ENCODE measurements at places on chromosomes 6 and 20.

GRCh38 chr20:40982415-40983145, 46.0 kb upstream of the TOP1 start:
- DNase-seq: no peak

- DNase-seq: no peak
Observed at GRCh38 chr6:160775792-160776580, 73.9 kb downstream of the PLG start.

- no peak for DNase-seq
Observed at GRCh38 chr6:141313986-141314385, 818.7 kb upstream of the GJE1 start.

DNA sequence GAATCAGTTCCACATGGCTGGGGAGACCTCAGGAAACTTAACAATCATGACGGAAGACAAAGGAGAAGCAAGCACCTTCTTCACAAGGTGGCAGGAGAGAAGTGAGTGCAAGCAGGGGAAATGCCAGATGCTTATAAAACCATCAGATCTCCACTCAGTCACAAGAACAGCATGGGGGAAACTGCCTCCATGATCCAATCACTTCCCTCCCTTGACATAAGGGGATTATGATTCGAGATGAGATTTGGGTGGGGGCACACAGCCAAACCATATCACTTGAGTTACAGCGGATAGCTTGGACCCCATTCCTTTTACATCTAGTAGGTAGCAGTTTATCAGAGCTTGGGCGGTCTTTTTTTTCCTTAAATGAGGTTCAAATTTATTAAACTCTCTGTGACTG, 19.1 kb downstream of the AFDN start:
- DNase-seq: no peak

GRCh38 chr6:137754866-137755265, 112.2 kb upstream of the TNFAIP3 start:
- DNase-seq: no peak

DNA sequence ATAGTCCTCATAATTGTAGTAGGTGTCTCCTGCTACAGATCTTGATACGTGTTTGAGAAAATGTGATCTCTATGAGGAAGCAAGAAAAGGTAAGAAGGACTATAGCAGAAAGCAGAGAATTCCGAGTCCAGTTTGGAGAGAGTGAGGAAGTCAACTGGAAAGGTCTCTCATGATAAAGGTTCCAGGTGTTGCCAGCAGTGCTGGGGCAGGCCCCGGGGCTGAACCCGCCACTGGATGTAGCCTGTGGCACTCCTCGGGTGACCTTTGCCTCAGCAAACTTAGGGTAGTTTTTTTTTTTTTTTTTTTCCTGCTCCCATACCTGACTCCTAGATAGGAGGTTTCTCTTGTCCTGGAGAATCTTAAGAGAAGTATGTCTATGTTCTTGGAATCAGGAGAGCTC, 62.8 kb downstream of the FAM120B start:
- DNase-seq: no peak

DNA sequence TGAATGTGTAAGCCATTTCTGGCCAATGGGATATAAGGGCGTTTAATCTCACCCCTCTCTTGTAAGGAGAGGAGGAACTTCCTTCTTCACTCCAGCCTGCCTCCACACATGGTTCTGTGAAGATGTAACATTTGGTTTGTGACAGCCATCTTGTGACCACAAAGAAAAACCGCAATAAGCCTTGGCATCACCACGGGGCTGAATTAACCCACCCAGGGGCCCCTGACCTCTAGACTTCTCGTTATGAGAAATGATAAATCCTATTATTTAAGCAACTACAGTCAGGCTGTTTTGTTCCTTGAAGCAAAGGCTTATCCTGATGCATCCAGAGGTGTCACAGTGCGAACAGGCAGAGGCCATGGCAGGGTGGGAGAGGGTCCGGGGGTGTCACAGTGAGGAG, 139.7 kb downstream of the CDC5L start:
- DNase-seq: no peak

DNA sequence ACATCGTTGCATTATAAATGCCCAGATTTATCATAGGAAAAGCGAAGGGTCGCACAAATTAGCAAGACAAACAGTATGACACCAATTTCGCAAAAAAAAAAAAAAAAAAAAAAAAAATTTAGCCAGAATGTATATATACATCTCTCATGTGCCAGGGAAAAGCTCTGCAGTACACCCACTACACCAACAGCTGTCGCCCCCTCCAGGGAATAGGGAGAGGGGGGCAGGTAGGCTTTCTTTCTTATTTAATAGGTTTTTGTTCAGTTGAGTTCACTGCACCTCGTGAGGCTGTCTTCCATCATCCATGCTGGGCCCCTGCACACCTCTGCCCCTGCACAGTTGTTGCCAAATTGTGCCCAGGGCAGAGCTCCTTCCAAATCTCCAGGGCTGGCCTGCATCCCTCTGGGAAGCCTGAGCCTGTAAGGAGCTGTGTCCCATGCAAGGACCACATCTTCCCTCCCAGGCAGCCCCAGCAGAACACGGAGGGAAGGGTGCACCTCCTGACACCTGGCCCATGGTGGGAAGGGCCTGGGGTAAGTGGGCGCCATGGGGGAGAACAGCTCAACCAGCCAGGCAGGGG, 85.4 kb downstream of the NINL start:
- no peak for DNase-seq

GRCh38 chr6:91304521-91304920, 717.6 kb upstream of the MAP3K7 start:
- DNase-seq: no peak

DNA sequence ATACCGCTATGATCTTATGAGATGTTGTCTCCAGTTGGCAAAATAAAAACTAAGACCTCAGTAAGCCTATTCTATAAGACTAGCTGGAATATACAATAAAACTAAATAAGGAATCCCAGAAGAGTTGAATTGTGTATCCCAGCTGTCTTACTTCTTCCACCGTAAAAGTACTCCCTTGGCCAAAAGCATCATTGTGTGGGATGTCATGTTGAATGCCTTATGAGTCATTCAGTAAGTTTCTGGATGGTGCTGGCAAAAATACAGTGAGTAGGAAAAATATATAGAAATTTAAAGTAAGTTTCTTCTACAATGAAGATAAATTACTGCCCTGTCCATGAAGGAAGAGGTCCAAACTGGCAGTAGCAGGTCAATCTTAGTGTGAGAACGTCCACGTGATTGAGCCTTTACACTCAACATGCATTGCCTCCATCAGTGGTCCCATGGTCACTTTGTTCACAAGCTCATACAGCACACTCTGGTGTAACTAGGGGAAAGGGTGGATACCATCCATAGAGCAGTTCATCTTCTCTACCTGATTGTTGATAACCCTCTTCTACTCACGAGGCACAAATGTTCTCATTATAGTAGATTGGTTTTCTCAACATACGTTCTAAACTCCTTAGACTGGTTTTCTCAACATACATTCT, 13.7 kb upstream of the ZNF318 start:
- peak; percentile 24 for DNase-seq

DNA sequence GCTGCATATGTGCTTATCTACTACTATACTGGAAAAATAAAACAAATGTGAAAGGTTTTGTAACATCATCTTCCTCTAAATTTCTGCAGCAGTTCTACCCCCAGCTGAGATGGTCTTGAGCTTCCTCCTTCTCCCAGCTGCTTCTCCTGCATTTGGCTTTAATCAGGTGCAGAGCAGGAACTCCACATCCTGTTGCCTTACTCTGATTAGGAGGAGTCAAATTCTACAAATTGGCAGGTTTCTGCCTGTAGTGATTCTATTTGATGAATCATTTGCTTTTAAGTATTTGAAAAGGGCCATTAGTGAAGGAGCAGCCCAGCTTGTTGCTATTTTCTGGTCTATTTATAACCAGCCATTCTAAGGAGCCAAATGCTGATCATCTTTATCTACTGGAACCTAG, 224.5 kb downstream of the GMDS start:
- peak; percentile 31 for DNase-seq

GRCh38 chr6:118869894-118870589, 23.9 kb upstream of the ASF1A start:
- DNase-seq: no peak

DNA sequence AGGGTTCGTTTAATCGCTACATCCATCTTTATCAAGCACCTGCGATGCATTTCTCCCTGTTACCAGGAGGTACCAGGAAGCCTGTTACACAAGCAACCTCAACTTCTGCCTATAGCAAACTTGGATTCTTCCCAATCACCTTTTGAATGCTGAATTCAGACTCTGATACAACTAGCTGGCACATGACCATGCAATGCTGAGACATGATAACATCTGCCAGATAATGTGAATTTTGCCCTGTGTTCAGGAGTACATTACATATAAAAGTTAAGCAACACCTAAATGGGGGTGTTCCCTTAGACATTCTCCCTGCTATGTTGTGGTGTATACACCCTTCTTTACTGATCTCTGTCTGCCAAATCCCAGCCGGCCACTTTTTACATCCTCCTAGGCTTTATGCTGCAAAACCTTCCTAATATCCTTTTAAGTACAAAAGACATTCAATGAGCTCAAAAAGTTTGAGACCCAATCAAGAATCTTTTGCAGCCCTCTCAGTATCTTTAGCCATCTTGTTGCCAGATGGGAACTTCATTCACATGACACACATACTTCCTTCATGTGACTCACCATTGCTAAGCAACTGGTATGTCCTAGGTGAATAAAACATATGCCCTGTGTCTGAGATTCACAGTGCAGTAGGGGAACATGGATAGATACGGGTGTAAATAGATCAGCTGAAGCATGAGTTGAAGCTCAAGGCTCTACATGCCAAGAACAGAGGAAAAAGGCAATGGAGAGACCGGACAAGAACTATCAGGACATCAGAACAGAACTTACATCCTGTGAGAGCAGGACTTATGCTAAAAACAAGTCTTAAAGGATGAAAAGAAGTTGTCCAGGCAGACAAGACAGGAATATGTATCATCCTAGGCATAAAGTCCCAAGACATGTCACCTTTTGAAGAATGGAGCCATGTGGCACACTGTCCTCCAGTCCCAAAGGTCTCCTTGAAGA, 84.3 kb downstream of the ZHX3 start:
- peak; percentile 77 for DNase-seq

DNA sequence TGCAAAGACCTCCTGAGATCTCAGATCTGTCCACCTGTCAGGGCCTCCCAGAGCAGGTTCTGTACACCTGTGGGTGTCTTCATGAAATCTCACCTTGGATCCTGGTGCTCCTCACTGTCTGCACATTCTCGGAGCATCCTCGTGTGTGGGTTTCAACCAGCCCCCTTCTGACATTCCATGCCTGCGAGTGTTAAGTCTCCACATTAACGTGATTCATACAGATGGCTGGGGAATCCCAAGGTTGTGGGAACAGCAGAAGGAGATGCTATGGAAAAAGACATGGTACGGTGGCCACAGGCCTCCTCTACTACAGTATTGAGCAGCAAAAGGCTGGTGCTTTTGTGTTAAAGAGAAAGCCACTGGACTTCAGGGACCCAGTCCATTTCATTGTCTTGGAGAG, 556.5 kb downstream of the DHX35 start:
- no peak for DNase-seq

DNA sequence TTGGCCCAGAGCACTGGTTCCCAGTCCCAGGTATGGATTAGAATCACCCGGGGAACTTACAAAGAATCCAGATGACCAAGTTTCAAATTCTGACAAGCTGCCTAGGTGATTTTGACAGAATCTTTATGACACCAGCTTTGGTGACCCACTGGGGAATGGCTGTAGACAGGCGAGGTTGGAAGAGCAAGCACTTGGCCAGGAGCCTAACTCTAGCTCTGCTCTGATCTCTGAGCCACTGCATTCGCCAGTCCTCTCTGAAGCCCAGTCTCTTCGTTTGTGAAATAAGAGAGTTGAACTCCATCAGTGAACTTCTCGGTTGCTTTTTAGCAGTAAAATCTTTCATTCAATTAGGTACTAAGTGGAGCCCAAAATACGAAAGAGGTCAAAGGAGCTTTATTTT, 161.2 kb downstream of the VEGFA start:
- no peak for DNase-seq

- no peak for DNase-seq
Observed at GRCh38 chr20:53163486-53163885, 191.3 kb downstream of the TSHZ2 start.

GRCh38 chr20:20217621-20218020, 150.3 kb upstream of the INSM1 start:
- DNase-seq: no peak

DNA sequence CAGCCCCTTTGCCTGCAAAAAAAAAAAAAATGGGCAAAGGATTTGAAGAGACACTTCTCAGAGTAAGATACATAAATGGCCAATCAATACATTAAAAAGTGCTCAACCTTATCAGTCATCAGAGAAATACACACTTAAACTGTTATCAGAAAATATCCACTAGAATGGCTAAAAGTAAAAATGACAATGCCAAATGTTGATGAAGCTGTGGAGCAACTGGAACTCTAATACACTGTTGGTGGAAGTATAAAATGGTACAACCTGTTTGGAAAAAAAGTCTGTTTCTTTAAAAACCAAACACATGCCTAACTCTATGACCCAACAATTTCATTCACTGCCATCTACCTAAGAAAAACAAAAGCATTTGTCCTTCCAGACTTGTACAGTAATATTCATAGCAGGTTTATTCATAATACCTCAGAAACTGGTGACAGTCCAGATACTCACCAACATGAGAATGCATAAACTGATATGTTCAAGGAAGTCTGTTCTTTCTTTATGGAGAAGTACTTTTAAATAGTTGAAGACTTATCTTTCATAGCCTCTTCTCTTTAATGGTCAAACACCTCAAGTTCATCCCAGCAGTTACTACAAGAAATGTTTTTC, 378.4 kb upstream of the RUNX2 start:
- no peak for DNase-seq

- no peak for DNase-seq
Observed at GRCh38 chr6:155549928-155550327, 94.3 kb upstream of the NOX3 start.

DNA sequence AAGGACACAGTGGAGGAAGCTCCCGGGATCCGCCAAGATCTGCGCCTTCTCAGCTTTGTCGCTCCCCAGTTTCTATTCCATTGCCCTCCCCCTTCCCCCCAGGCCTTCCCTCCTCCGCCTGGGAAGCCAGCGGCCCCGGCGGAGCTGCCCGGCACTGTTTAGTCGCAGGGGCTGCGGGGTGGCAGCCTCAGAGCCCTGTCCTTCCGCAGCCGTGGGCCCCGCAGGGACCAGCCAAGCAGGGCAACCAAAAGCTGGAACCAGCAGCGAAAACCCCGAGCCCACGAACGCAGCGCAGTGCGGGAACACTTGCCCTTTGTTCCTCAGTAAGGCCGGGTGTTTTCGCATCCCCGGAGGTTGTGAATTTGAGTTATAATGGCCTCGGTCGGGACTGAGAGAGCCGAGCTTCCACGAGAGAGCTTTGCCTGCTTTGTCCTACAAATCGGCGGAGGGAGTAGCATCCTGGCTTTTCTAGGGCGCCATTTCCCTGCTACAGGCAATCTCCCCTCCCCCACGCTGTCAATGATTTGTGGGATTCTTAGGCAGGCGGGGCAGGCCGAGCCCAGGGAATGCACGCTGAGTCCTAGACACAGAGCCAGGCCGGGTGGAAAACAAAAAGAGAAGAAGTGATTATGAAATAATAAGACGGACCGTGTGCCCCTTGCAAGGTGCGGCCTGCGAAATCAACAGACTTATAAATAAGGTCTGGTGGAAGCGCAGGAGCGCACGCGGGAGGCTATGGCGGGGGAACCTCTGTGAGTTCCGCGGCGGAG, 4.0 kb upstream of the TUBB2B start:
- DNase-seq: no peak

Measured in AG04449 (cell line).